ENCODE measurements at places on chromosomes 16 and 17. TPM values are rescaled to one million over a fixed set of nuclear protein-coding genes. Genes with fewer than 3 reads are reported as not detected.

- peaks cover 19% of the 10 kb centered on the region for H3K36me3 ChIP-seq
- H3K4me1 ChIP-seq, result peaks cover 52% of the 10 kb centered on the region
- no peak for DNase-seq
- H3K27me3 ChIP-seq, result no peaks in the 10 kb centered on the region
These were observed 1.2 kb downstream of the STAT3 start for GRCh38 chr17:42386777-42387657.

GRCh38 chr17:49132317-49132698, 261 bp upstream of the B4GALNT2 start:
- H3K36me3 ChIP-seq, result no peaks in the 10 kb centered on the region
- peaks cover 3% of the 10 kb centered on the region for H3K4me1 ChIP-seq
- peaks cover 69% of the 10 kb centered on the region for H3K27me3 ChIP-seq
- H3K4me3 ChIP-seq, result peak overlapping the region; percentile 2
- DNase-seq, result no peak

DNA sequence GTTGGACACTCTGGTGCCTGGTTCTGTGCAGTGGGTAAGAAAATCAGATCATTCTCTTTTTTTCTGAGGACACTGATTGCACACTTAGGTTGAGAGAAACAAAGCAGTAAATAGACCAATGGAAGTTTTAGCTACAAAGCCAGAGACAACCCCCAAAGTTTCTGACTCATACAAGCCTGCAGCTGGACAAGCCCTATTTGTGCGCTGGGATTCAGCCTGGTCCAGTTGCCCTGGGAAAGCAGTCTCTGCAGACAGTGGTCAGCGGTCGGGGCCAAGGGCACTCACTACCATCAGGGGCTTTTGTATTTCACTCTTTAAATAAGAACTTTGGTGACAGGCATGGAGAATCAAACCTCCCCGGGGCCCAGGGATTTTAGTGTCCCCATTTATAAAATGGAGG, 6.0 kb upstream of the RHBDL3 start:
- no peaks in the 10 kb centered on the region for H3K36me3 ChIP-seq
- no peak for DNase-seq
- H3K27me3 ChIP-seq, result peaks cover 57% of the 10 kb centered on the region
- H3K4me3 ChIP-seq, result no peak overlapping the region
- H3K4me1 ChIP-seq, result no peaks in the 10 kb centered on the region
- no peak overlapping the region for H3K27ac ChIP-seq

DNA sequence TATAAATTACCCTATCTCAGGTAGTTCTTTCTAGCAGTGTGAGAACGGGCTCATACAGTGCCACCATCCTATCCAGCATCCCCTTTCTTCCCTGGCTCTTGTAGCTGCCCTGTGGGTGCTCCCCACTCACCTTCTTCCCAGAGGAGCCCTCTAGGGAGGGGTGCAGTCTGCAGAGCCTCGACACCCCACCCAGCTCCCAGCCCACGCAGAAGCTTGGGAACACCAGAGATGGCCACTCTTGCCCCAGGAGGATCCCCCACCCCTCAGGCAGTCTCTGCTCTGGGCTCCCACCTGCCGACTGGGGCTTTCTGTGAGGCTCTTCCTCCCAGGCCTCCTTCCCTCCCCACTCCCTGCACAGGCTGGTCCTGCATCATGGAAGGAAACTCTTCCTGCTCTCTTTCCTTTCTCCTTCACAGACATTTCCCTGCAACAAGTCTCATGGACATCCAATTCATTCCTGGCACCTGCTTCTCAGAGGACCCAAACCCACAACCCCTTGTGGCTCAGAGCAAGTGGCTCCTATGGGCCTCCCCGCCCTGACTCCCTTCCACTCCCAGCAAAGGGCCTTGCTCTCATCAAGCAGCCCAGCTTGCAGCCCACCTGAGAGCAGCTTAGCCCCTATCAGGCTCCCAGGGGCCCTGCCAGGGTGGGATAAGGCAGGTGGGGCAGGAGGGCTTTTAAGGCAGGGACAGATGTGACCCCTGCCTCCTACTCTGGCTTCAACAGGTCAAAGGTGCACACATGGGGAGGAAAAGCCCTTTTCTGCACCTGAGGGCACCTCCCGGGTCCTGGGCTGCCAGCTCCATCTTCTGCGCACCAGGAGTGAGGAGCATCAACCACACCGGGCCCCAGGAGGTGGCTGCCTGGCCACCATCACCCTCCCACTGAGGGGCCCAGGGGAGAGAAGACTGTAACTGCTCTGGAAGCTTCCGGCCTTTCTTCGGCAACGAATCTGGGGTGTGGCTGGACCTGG, 263.8 kb upstream of the TNRC6C start:
- peaks cover 43% of the 10 kb centered on the region for H3K27me3 ChIP-seq
- no peaks in the 10 kb centered on the region for H3K36me3 ChIP-seq
- no peak overlapping the region for H3K27ac ChIP-seq
- H3K4me3 ChIP-seq, result no peak overlapping the region

DNA sequence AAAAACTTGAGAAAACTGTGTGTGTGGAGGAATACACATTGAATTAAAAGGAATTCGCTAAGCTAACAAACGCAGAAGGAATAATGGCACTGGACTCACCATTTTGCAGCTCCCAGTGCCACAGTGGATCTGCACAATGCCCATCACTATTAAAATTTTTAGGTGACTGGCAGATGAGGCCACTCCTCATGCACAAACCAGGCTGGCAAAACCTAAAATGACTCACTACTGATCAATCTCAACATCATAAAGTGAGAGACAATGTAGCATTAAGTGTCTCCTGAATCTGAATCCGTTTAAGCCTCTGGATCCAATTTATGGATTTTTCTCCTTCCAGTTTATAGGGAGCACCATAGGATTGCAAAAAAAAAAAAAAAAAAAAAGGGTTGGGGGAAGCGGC, 20.6 kb downstream of the MYH10 start:
- no peak overlapping the region for H3K27ac ChIP-seq
- H3K36me3 ChIP-seq, result no peaks in the 10 kb centered on the region
- no peak overlapping the region for H3K4me3 ChIP-seq
- no peak for DNase-seq
- peaks cover 28% of the 10 kb centered on the region for H3K27me3 ChIP-seq

- peaks cover 3% of the 10 kb centered on the region for H3K36me3 ChIP-seq
- peak; percentile 40 for DNase-seq
- H3K4me3 ChIP-seq, result peak overlapping the region; percentile 87
- peaks cover 4% of the 10 kb centered on the region for H3K27me3 ChIP-seq
- H3K27ac ChIP-seq, result no peak overlapping the region
These were observed 849 bp downstream of the PRR29 start for GRCh38 chr17:63998721-63999679.

GRCh38 chr17:77600346-77600745, 358.2 kb upstream of the TNRC6C start:
- H3K4me1 ChIP-seq, result peaks cover 10% of the 10 kb centered on the region
- H3K27ac ChIP-seq, result no peak overlapping the region
- no peak overlapping the region for H3K4me3 ChIP-seq
- no peaks in the 10 kb centered on the region for H3K36me3 ChIP-seq

DNA sequence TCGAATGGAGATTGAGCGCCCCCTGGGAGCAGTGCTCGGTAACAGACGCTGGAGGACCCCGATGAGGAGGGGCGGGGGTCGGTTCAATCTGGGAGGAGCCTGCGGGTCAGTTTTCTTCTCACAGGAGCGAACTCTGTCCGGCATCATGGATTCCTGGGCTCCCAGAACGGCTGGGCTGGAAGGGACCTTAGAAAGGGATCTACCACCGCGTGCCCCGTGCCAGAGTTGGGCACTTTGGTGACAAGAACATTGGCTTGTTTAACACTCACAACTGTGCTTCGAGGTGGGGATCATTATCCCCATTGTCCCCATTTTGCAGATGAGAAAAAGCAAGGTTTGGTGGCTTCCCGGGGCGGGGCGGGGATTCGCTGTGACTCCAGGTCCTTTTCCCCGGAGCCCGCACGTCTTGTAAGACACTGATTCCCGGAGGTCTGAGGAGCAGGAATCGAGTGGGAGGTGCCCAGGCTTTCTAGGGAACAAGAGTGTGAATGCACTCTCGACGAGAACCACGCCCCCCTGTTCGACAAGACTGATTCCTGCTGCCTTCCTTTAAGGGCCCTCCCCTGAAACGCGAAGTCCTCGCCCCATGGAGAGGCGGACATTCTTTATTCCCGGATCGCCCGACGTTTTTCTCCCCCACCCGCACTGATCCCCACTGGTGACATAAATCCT, 1.5 kb upstream of the FBXL19 start:
- H3K27me3 ChIP-seq, result no peaks in the 10 kb centered on the region
- H3K27ac ChIP-seq, result peak overlapping the region; percentile 99
- H3K4me3 ChIP-seq, result peak overlapping the region; percentile 87
- DNase-seq, result peak; percentile 92
- peaks cover 18% of the 10 kb centered on the region for H3K4me1 ChIP-seq

GRCh38 chr17:46818316-46818928, at the start of gene WNT3:
Gene WNT3, minus strand, starts transcription at chr17:46818692. Its CDS starts 95 bp downstream, at chr17:46818597.
- no peak within 1 kb of the TSS for H3K27ac ChIP-seq
- peak within 1 kb of the TSS; percentile 41 for H3K4me3 ChIP-seq
- H3K27me3 ChIP-seq, result peaks cover 86% of the 10 kb centered on the region
- H3K36me3 ChIP-seq, result no peaks in the 10 kb centered on the region
- H3K4me1 ChIP-seq, result peaks cover 7% of the 10 kb centered on the region
- peak; percentile 65 for DNase-seq

GRCh38 chr16:76386784-76387183, 109.6 kb downstream of the CNTNAP4 start:
- H3K4me3 ChIP-seq, result no peak overlapping the region
- no peak for DNase-seq
- H3K36me3 ChIP-seq, result no peaks in the 10 kb centered on the region
- H3K27ac ChIP-seq, result no peak overlapping the region
- no peaks in the 10 kb centered on the region for H3K27me3 ChIP-seq

Gene PPY
- total RNA-seq, result not detected

DNA sequence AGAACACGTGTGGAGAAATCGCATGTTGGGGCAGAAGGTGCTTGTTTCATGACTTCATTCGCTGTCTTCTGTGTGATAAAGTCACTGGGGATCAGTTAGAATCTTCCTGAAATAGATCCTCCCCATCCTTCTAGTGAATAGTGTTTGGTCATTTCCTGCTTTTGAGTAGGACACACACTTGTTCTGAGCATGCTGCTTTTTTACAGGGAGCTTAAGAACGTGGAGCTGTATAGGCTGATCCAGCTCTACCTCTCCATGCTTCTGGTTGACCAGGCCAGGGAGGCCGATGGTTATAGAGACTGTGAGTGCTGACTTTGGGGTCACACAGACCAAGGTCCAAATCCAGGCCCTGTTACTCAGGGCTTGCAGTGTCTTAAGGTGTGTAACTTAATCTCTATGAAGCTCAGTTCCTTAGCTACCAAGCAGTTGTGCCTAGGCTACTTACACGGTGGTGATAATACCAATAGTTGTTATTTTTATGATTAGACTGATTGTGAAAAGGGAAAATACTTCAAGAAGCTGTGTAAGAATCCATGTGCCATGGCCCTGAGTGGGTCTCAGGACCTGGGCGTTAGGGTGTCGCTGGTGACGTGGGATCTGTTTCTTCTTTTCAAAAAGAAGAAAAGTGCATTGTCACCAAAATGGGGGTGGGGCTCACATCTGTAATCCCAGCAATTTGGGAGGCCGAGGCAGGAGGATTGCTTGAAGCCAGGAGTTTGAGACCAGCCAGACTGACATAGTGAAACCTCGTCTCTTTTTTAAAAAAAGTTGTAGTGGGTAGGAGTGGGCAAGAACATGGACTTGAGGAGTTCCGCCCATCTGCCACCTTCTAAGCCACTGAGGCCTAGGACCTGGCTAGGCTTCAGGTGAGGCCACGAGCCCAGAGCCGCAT, 64.1 kb upstream of the LGALS9 start:
- H3K36me3 ChIP-seq, result peaks cover 17% of the 10 kb centered on the region
- H3K27ac ChIP-seq, result peak overlapping the region; percentile 33

- H3K27ac ChIP-seq, result no peak overlapping the region
- DNase-seq, result no peak
- no peaks in the 10 kb centered on the region for H3K4me1 ChIP-seq
- H3K4me3 ChIP-seq, result no peak overlapping the region
- no peaks in the 10 kb centered on the region for H3K36me3 ChIP-seq
These were observed 502.7 kb upstream of the PSMD7 start for GRCh38 chr16:73793871-73794437.

GRCh38 chr16:81486540-81487061, 42.0 kb downstream of the CMIP start:
- no peak overlapping the region for H3K27ac ChIP-seq
- no peak overlapping the region for H3K4me3 ChIP-seq
- H3K4me1 ChIP-seq, result peaks cover 62% of the 10 kb centered on the region
- DNase-seq, result no peak
- peaks cover 5% of the 10 kb centered on the region for H3K36me3 ChIP-seq

GRCh38 chr16:86297866-86298757, 212.2 kb upstream of the FOXF1 start:
- no peak for DNase-seq
- H3K4me1 ChIP-seq, result no peaks in the 10 kb centered on the region
- H3K27me3 ChIP-seq, result peaks cover 53% of the 10 kb centered on the region
- H3K4me3 ChIP-seq, result no peak overlapping the region
- H3K36me3 ChIP-seq, result no peaks in the 10 kb centered on the region

DNA sequence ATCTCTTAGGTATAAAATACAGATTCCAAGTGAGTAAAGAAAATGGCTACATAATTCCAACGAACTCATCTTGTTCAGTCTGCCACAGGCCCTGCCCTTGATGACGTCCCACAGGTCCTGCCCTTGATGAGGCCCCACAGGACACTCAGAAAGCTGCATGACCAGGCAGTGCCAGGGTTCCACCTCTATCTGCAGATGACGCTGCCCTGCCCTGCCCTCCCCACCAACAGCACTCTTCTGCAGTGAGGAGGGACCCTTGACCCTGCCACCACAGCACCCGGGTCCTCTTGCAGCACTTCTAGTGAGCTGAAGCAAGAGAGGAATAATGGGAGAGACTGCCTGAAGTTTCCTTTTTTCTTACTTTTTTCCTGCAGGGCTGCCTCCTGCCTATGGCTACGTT, 118.4 kb downstream of the VPS53 start:
- no peaks in the 10 kb centered on the region for H3K4me1 ChIP-seq
- H3K27ac ChIP-seq, result no peak overlapping the region
- no peaks in the 10 kb centered on the region for H3K27me3 ChIP-seq
- DNase-seq, result no peak
- no peak overlapping the region for H3K4me3 ChIP-seq

GRCh38 chr17:76248013-76248782, 7.9 kb upstream of the RNF157 start:
- no peak overlapping the region for H3K4me3 ChIP-seq
- no peaks in the 10 kb centered on the region for H3K27me3 ChIP-seq
- peaks cover 81% of the 10 kb centered on the region for H3K4me1 ChIP-seq
- H3K27ac ChIP-seq, result peak overlapping the region; percentile 71

- no peak overlapping the region for H3K4me3 ChIP-seq
- no peak overlapping the region for H3K27ac ChIP-seq
- H3K4me1 ChIP-seq, result peaks cover 34% of the 10 kb centered on the region
- DNase-seq, result no peak
These were observed 30.3 kb downstream of the CDK5RAP3 start for GRCh38 chr17:48001197-48001596.
